ENCODE measurements at places on chromosomes 2 and 18. TPM values are rescaled to one million over a fixed set of nuclear protein-coding genes. Genes with fewer than 3 reads are reported as not detected.

DNA sequence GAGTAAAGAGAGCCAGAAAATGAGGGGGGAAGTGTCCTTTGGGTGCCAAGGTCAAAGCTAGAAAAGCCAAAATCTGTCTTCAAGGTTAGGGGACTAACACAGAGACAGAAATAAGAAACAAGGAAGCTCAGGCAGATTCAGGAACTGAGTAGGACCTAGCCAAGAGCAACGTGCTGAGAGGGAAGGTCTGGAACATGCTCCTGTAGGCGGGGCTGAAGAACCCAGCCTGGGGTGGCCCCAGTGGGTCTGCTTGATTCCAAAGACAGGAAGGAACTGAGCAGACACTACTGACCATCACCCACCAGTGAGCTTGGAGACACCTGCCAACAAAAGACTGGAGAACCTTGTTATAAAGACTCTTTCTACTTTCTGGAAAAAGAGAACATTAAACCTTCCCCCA lies 105.1 kb downstream of the SP3 start:
- no peak for DNase-seq

CD226 gene
- 1.1 TPM for total RNA-seq

KCNG2 gene
- not detected for total RNA-seq

GRCh38 chr18:48228301-48228715 lies 180.9 kb downstream of the ZBTB7C start:
- no peak for DNase-seq

DNA sequence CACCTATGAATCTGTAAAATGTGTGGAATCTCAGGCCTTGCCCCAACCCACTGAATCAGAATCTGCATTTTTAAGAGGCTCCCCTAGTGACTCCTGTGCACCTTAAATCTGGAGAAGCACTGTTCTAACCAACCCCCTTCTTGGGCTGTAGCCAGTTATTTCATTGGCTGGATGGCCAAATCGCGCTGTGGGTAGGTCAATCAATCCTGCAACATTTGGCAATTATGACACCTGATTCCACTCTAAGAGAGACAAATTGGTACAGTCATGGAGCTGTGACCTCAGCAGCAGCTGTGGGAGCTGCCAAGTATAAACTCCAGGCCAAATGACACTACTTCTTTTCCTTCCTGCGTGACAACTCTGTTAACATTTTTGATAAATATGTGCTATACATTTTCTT lies 208.7 kb downstream of the CLIP4 start:
- peak; percentile 9 for DNase-seq

GRCh38 chr2:5569256-5569655 lies 122.9 kb upstream of the SOX11 start:
- no peak for DNase-seq

DNA sequence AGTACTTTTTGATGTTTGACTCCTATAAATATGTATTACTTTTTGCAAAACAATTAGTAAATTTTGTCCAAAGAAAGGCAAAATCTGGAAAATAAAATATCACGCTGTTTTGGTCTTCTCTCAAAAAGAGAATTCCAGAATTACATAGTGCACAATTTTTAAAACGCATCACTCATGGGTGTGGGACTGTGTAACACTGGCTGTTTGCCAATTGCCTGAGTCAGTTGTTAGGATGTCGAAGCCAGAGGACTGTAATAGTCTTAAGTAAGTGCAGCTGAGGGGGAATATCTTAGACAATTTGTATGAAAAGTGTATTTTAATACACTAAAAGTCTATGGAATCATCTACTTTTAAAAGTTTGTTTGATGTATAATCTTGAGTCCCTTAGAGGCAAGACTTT lies 24.1 kb upstream of the EPHA4 start:
- DNase-seq: peak; percentile 80

CCDC74B gene
- total RNA-seq: 3.9 TPM

WDR35 gene
- total RNA-seq: 8.1 TPM

DNA sequence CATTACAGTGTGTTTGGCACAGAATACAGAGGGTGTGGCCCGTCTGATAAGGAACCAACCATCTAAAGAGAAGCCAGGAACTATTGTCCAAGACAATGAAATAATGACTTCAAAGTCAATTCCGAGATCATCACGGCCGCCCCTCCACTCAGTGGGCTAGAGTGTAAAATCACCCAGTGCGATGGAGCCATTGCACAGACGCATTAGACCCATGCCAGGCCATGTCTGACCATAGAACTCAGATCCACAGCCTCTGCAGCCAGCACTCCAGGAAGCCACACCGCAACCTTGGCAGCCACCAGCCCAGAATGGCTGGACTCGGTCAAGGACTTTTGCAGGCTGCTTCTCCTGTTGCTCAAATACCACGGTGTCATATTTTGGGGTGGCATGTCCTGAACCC lies 835.7 kb downstream of the DCDC2C start:
- DNase-seq: no peak

DNA sequence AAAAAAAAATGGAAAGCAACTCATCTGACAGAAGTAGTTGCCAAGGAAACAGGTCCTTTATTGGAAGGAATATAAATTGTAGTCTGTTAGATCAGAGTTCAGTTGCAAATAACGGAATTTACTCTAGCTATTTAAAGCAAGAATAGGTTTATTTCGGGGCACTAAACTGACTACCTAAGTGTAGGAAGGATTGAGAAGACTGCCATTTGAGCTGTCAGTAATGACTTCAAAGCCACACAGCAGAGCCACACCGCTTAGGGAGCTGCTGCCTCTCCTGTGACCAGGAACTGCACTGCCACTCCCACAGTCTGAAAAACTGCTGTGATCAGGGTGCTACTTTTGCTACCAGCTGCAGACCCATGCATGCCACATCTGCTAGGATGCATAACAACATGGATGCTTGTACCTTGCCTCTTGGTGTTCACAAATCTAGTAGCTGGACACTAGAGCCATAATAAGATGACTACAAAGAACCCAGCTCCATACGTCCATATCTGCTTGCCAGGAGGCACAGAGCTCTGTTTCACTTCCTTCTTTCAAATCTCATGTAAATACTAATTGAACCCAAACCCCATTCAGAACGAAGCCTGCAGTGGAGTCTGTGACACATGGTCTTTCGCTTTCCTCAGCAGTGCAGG lies 2.2 kb downstream of the DSG2 start:
- no peak for DNase-seq

- no peak for DNase-seq
Measured at GRCh38 chr2:20588918-20589871, 61.7 kb downstream of the HS1BP3 start.

USP37 gene
- total RNA-seq: 7.5 TPM

NCKAP5 gene
- 3.9 TPM for total RNA-seq

DNA sequence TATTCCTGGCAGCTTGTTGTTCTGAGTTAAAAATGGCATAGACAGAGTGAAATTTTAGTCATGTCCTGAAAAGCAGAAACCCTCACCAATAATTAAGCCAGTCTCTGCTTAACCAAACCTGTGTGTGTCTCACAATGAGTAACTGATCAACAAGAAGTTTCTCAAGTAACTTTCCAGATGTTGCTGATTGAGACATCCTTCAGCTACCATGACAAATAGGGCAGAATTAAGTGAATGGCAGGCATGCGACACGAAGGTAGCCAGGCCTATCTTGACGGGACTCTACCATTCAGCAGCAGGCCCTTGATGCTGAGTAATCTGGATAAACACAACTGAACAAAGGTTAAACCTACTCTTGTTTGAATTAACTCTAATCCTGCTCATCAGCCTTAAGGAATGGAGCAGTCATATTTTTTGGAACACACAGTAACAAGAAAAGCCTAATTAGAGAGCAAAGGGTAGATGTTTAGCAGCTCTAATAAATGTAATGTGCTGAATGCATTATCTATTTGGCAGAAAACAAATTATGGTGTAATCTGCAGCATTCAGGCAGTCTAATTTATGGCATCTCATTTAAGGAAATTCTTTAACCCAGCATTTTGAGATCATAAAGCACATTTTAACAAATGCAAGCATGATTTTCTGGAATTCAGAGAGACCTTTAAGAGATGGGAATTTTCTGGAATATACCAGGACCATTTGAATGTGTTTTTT lies 159.5 kb upstream of the EPHA4 start:
- DNase-seq: no peak

GRCh38 chr18:26367425-26367824 lies 141.2 kb downstream of the TAF4B start:
- no peak for DNase-seq

COPS9 gene
- total RNA-seq: 85.9 TPM

RAPGEF4 gene
- total RNA-seq: 3.2 TPM

GRCh38 chr2:141515931-141516330 lies 614.9 kb downstream of the LRP1B start:
- no peak for DNase-seq

DNA sequence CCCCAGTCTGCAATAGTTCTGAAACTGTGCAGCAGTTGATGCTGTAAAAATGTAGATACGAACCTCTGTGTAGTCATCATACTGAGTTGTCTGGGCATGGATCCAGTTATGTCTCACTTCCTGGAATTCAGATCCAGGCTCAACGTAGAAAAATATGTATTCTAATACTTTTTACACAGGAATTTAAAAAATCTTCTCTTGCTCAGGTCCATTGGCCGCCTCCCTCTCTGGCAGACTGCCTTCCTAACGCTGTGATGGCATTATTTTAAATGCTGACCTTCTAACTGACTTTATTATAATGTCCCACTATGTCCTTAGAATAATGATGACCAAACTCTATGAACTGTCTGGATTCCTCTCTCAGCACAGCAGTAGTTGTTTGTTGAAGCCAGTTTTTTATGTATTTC lies 119.6 kb downstream of the FEZ2 start:
- peak; percentile 96 for DNase-seq

DNA sequence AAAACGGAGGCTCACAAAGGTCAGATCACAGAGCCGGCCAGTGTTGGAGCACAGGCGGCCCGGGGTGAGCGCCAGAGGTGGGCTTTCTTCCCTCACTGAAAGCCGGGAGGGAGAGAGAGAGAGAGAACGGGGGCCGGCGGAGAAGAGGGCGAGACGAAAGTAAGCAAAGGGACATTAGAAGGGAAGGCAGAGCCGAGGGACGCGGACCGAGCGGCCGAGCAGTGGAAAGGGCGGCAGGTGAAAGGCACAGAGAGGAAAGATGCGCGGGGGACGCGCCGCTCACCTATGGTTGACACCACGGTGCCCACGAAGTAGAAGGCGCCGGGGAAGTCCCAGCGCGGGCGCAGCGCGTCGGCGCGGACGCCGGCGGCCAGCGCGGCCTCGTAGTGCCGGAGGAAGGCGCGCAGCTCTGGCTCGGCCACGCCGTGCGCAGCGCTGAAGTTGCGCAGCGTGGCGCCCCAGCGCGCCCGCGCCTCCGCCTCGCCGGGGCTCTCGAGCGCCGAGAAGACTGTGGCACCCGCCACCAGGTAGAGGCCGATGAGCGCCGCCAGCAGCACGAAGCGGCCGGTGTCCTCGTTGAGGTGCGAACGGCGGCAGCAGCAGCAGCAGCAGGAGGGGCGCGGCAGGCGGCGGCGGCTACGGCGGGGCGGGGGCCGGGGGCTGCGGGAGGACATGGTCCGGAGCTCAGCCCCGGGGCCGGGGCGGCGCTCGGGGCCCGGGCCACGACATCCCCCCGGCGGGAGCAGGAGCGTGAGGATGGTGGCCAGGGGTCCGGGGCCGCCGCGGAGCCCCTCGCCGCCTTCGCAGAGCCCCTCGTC lies 166.9 kb downstream of the MSH2 start:
- DNase-seq: peak; percentile 6

DNA sequence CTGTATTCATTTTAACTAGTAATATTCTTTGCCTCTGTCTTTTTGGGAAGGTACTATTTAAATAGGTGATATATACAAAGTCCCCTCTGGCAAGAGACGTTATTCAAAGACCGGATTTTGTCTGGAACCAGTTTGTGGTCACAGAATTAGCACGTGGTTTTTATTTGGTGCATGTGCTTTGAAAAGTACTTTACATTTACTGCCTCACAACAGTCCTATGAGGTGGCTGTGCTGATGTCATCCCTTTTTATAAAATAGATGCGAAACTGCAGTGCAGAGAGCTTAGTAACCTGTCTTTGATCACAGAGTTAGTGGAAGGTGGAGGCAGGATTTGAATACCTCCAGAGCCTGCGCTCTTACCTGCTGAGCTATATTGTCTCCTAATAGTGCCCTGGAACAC lies 4.0 kb downstream of the LPIN1 start:
- no peak for DNase-seq

- DNase-seq: no peak
Measured at GRCh38 chr2:230319211-230319862, 7.7 kb upstream of the SP140L start.

- DNase-seq: no peak
Measured at GRCh38 chr2:45741161-45741850, 89.8 kb downstream of the PRKCE start.

TMEM37 gene
- under 0.01 TPM for total RNA-seq

GAREM2 gene
- total RNA-seq: 0.28 TPM

DNA sequence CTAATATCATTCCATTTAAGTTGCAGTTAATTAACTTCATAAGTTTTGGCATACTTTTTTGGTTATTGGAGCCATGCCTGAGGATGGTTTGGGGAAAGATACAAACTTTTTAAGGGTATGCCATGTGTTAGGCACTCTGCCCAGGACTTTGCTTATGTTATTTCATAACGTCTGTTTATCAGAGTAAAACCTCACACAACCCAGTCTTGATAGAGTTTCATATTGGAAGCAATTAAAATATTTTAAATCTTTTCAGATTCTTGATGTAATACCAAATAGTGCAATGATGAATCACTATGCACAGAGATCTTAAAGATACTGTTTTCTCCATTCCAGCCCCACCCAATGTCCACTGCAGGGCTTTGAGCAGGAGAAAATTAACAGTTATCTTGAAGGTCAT lies 529.1 kb upstream of the HNMT start:
- DNase-seq: no peak

NYAP2 gene
- not detected for total RNA-seq

DNA sequence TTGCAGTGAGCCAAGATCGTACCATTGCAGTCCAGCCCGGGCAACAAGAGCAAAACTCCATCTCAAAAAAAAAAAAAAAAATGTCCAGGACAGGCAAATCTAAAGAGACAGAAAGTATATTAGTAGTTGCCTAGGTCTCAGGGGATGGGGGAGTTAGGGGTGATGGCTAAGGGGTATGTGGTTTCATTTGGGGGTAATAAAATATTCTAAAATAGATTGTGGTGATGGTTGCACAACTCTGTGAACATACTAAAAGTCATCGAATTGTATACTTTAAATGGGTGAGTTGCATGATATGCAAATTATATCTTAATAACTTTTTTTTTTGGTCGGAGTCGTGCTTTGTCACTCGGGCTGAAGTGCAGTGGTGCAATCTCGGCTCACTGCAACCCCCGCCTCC lies 34.2 kb upstream of the ACTR2 start:
- DNase-seq: no peak

Measured in IMR-90 (cell line).